ENCODE measurements at places on chromosomes 3 and 15.

DNA sequence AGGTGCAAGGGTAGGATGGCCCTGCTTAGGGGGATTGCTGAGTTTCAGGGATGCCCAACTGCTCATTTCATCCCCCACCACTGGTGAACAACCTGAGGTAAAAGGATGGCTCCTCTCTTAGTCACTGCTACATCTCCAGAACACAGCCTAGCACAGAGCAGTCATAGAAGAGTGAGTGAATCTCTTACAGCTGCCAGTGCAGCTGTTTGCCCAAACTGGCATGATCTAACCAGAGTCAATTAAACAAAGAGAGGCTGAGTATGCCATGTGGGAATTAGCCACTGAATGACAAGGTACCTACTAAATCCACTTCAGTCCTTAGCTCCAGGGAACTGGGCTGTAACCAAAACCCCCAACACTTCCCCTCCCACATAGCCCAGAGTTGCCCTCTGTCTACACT lies 6.8 kb upstream of the NCKIPSD start:
- DNase-seq = no peak

DNA sequence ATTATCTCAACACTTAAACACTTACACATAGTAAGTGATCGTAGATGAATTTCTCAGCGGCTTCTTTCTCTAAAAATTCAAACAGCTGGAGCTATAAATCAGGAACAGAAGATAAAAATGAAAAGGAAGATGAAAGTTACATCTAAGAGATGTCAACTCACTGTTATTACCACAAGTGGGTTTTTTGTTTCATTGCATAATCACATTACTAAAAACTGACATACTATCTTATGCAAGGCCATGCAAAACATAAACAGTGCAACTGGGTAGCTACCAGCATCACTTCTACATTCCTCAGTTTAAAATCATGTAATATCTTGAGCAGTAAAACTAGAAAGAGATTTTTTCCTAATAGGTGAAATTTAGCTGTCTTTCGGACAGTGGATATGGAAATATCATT lies 14.9 kb downstream of the MINDY4B start:
- DNase-seq = no peak

DNA sequence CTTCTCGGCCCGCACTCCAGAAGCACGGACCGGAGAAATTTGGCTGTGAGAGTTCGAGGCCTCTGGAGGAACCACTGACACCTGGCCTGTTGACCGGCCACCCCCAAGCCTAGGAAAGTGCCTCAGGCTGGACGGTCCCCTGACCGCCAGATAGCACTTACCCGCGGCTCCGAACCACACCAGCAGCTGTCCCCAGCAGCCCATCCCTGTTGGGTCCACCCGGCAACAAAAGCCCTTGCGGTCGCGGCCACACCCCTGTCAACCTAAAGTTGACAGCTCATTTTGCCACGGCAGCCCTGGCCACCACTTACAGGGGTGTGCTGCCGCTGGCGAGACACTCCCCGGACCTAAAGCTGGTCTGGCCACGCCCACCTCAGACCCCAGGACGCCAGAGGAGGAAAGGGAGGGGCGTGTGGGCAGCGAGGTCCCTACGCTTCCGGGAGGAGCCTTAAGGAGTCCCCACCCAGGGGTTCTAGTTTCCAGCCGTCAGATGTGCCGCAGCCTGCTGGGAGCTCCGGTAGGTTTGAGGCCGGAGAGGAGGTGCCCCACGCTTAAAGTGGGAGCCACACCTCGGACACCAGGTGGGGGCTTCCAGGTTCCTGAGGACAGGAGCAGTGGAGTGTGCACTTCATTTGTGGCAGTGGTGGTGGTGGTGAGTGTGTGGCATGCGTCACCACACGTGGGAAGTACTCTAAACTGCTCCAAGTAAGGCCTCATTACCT lies at the start of gene LTK:
Gene LTK, minus strand, starts transcription at position 322 of the 722 bp plus-strand sequence. Its CDS starts 118 bp downstream, at position 204.
- DNase-seq = no peak

DNA sequence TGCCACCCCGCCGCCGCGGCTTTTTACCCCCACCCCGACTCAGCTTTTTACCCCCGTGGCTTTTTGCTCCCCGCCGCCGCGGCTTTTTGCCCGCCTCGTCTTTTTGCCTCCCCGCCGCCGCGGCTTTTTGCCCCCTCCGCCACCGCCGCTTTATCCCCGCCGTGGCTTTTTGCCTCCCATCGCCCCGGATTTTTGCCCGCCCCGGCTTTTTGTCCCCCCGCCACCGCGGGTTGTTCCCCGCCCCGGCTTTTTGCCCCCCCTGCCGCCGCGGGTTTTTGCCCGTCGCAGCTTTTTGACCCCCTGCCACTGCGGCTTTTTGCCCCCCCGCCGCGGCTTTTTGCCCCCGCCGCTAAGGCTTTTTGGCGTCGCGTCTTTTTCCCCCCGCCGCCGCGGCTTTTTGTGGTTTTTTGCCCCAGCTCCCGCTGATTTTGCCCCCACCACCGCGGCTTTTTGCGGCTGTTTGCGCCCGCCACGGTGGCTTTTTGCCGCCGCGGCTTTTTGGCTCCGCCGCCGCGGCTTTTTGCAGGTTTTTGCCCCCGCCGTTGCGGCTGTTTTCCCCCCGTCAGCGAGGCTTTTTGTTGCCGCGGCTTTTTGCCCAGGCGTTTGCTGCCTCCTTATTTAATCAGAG lies 597.2 kb downstream of the GOLGA6L6 start:
- DNase-seq = no peak

DNA sequence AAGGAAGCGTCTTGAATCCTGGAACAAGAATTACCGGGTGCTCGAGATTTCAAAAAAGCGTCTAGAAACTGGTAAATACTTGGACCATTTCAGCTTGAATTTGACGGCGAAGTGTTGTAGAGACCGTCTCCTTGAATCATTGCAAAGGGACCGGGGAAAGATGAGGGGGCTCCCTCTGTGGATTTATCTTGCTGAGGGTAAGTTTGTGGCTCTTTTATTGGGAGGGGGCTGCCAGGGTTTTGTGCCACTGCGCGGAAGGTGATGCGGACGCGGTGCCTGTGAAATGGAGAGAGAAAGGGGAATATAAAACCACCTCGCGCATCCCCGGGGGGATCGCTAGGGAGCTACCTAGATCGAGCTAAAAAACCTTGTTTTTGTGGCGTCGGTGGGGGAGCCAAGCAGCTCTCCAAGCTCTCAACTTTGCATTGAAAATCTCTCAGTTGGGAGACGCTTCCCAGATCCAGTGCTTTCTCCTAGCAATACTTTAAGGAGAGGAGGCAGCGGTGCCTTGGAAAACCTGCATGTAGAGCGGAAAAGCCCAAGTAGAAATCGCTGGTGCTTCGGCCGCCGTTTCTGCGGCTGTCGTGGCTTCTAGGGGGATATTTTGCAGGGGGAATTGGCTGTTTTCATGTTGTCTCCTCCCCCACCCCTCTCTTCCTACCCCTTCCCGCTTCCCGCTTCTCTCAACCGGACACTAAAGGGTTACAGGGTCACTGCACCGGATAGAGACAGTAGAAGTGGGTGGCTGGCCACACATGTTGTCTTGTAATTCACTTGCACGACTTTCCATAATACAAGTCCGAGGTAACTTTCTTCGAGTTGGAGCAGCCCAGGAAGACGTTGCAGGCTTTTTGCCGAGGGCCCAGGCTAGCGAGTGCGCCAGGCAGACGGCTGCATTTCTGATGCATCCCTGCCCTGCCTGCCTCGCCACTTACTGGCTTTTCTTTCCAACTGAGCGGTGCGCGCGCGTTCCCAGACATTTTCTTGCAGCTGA lies 187.6 kb downstream of the NLGN1 start:
- no peak for DNase-seq

- DNase-seq = no peak
Measured at GRCh38 chr3:107241217-107241616, 136.0 kb upstream of the CCDC54 start.

GRCh38 chr3:45051685-45052084 lies 25.6 kb downstream of the CLEC3B start:
- no peak for DNase-seq

DNA sequence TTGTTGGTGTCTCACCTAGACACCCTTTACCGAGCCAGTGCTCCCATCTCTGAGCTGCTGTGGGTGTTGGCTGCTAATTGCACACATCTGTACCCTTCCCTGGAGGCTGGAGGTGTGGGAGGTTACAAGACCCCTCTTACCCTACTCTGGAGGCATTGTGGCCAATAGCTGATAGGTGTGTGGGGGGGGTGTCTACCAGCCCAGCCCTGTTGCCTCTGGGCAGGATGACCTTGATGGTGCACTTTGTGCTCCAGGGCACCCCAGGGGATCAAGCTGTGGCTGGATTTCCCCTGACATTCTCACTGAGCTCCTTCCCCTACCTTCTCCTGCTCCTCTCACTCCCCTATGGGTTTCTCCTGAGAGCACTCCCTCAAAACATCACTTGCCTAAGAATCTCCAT lies 104.7 kb upstream of the ADPGK start:
- no peak for DNase-seq

DNA sequence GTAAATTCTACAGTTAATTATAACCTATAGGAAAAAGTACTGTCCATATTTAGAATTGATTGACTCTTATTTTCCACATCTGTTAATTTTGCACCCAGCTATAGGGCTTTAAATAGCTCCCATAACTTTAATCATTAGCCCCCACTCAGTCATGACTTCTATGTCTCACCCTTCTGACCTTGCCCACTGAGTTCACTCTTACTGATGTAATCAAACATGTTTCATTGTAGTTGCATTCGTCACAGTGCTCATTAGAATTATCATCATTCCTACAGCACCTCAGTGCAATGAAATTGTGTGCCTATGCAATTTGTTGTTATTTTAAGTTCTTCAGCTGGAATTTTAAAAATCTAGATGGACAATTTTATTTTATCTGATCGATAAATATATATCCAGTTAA lies 151.4 kb downstream of the TIGIT start:
- DNase-seq = no peak

GRCh38 chr15:29656636-29657475 lies 165.4 kb downstream of the TJP1 start:
- DNase-seq = no peak

DNA sequence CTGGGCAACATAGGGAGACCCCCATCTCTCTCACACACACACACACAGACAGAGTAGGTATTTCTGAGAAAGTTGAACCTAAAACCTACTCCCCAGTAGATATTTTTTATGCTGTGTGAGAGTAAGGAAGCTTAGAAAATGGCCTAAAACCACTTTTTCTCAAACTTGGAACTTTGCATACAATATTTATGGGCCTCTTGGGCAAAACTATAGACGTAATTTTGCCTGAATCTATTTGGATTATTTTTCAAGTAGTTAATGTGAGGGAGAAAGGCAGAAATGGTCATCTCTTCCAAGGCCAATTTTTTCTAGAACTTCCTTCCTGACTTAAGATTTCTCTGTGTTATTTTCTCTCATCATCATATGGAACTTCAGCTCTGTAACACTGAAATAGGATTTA lies 81.7 kb downstream of the ZNF609 start:
- no peak for DNase-seq

DNA sequence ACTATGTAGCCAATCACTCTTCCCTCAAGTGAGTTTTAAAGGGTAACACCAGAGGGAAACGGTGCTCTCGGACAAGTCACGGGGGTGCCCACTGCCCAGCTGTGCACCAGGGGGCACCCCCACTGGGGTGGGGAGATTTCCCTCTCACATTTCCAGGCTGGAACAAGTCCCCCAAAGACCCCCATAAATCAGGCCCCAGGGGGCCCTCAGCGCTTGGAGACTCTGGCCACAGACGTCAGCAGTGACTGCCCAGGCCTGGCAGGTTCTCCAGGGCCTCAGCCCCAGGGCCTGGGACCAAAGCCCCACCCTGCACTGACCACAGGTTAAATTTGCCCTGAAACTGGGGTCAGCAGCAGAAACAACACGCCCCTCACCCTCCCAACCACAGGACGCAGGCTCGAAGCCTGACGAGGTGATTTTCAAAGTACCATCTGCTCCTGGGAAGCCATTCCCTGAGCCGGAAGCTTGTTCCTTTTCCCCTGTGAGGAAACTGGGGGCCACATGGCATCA lies 17.0 kb downstream of the XXYLT1 start:
- DNase-seq = no peak

GRCh38 chr3:101379658-101380376 lies 59.4 kb upstream of the IMPG2 start:
- no peak for DNase-seq

GRCh38 chr3:196843435-196844110 lies 24.1 kb upstream of the SENP5 start:
- no peak for DNase-seq

GRCh38 chr3:41450416-41451231 lies 251.3 kb downstream of the CTNNB1 start:
- no peak for DNase-seq

- DNase-seq = no peak
Measured at GRCh38 chr3:64398006-64398405, 172.7 kb upstream of the PRICKLE2 start.

DNA sequence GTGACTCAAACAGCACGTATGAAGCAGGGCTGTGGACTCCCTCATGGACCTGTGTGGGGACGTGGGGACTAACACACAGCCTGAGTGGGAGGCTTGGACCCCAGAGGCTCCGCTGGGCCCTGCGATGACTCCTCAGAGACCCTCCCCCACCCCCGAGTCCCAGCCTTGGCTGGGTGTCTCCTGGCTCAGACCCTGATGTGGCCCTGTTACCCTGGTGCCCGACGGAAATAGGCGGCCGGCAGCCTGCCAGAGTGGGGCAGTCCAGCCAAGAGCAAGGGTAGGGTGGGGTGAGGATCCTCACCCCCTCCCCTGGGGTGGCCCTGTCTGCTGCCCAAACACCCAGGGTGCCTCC lies 15.3 kb downstream of the TNK2 start:
- DNase-seq = no peak

DNA sequence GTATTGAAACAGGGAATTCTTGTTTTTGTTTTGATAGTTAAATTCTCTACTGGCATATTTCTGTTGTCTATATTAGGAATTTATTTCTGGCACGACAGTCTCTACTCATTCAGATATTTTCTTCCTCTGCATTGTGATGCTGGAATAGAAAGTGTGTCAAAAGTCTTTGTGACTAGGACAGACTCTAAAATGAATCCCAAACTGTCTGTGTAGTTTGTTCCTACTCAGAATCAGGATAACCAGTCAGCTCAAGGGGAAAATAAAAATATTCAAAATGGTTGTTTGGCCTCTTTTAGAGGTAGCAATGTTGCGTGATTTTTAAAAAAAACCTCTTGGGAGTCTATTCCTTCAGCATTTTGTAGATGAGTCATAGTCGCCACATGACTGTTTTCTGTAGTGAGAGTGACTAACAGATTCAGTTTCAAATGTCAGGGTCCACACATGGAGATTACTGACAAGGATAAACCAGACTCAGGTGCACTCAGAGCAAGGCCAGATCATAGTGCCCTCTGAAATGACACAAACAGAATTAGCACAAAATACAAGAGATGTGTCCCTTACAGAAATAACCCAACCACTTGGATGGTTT lies 13.1 kb downstream of the SLC7A14 start:
- no peak for DNase-seq

- no peak for DNase-seq
Measured at GRCh38 chr15:69751147-69751546, 298.5 kb downstream of the RPLP1 start.

- no peak for DNase-seq
Measured at GRCh38 chr3:359672-360071, 163.1 kb downstream of the CHL1 start.

GRCh38 chr3:71048948-71049347 lies 534.6 kb downstream of the FOXP1 start:
- DNase-seq = no peak
